ENCODE measurements at places on chromosomes 1 and 21.

- DNase-seq = no peak
Observed at GRCh38 chr1:168550971-168551370, 7.2 kb upstream of the XCL2 start.

DNA sequence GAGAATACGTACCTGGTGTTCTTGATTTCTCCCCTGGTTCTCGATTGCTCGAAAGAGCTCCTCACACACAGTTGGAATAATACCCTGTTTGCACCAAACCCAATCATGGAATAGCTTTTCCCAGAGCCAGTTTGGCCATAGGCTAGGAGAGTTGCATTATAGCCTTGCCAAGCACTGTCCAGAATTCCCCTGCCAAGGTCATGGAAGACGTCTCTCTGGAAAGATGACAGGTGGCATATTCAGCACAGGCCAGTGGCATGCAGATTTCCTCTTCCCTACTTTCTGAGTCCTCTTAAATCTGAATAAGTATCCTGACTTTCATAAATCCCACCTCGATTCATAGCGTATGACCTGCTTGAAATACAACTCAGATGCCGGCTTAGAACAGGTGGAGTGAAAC lies 96.5 kb downstream of the SCCPDH start:
- DNase-seq = no peak

DNA sequence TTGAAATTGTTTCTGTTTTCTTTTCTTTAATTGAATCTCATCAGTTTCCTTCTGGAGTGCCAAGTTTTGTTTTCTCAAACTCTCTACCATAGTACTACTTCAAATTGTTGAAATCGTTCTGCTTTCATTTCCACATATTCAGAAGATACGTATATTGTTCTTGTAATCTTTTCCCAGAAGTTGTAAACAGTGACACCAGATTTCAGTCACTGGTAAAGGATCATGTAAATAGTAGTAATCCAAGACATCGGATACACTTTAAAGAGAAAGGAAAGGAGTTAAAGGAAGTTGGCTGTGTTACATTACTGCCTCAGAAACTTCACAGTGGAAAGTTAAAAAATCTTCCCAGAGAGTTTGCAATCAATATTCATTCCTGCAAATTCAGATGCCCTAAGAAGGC lies 67.5 kb downstream of the RGL1 start:
- no peak for DNase-seq

- DNase-seq = no peak
Observed at GRCh38 chr21:43827015-43827611, 37.7 kb downstream of the RRP1 start.

DNA sequence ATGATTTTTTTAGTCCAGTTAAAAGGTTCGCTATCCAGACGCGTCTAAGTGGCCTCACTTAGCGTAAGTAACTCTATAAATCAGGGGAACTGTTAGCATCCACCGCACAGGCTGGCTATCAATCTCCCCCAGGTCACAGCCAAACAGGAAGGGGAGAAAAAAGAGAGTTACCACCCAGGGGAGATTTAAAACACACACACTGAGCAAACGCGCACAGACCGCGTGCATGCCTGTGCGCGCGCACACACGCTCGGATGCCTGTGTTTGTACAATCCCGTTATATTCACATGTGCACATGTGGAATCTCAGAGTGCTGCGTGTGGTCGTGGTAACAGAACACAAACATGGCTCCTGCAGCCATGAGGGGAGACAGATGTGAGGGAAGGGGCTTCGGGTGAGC lies 125.4 kb downstream of the CASZ1 start:
- no peak for DNase-seq

DNA sequence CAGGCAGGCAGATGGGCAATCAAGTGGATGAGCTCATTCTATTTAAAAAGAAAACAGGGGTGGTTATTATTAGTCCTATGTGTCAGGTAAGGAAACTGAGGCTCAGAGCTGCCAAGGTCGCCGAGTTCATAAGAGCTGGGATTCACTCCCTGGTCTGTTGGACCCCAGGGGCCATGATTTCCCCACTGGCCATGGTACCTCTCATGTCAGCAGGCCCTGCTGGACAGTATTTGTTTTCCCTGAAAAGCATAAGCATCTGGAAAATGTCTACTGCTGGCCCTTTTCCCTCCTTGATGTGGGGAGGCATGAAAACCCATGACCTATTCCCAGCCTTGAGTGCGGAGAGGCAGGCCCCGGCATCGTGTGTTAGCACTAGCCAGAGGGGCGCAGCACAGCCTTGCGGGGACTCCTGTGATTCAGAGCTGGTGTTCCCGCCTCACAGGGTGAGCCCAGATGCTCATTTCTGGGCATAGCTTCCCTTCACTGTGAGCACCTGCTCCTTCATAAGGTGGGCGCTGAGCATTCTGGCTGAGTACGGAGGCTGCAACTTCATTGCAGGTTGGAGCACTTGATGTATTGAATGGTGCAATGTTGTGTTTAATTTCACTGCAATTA lies 617.5 kb downstream of the PTPRU start:
- no peak for DNase-seq

DNA sequence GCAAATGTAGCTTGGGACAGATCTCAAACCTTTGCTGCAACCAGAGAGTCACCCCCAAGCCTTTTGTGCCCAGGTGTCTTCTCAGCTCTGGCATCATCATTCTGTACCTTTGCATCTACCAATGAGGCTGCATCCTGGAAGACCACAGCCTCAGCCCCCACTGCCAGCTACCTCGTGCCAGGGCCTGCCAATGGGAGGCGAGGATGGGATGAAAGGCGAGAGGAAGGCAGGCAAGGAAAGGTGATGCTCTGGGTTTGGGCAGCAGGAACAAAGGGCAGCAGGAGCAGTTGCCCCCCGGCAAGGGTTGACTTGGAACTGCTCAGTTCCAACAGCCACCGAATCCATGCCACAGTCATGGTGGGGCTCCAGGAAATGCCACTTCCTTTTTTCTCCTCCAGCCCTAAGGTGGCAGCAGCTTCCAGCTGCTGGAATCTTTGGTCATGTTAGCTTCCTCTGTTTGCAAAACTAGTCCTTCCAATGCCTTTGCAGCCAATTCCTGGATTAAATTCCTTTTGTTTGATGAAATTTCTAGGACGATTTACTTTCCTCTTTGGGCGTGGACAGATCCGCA lies 651.6 kb downstream of the NPHP4 start:
- no peak for DNase-seq

DNA sequence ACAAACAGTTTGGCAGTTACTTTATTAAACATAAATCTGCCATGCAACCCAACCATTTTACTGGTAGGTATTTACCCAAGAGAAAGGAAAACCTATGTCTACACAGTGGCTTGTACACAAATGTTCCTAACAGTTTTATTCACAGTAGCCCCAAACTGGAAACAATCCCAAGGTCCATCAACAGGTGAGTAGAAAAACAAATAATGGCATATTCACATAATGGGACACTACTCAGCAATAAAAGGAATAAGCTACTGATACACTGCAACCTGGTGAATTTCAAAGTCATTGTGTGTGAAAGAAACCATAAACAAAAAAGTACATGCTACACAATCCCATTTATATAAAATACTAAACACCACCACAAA lies 12.7 kb downstream of the KYAT3 start:
- no peak for DNase-seq

DNA sequence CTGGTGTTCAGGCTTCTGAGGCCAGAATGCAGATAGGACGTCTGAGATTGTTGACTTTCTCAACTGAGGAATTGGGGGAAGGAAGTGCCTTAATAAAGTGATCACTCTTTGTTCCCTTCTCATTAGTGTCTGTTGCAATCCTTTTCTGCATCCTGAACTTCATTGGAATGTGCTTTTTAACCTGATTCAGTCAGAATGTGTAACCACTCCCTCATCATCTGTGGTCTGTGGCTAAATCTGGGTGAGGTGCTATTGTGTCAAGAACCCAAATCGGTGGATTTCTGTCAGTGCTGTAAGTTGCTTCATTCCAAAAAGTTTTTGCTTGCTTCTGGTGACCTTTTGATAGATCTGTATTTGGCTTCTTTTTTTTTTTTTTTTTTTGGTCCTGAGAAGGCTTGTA lies 38.2 kb downstream of the ARID1A start:
- no peak for DNase-seq

- no peak for DNase-seq
Observed at GRCh38 chr1:225114354-225114990, 185.0 kb downstream of the DNAH14 start.

GRCh38 chr1:26522073-26522472 lies 7.5 kb upstream of the RPS6KA1 start:
- no peak for DNase-seq

- peak; percentile 80 for DNase-seq
Observed at GRCh38 chr1:182601416-182601786, 2.8 kb downstream of the RGS16 start.

GRCh38 chr1:119204197-119204960 lies 63.9 kb upstream of the WARS2 start:
- DNase-seq = no peak

DNA sequence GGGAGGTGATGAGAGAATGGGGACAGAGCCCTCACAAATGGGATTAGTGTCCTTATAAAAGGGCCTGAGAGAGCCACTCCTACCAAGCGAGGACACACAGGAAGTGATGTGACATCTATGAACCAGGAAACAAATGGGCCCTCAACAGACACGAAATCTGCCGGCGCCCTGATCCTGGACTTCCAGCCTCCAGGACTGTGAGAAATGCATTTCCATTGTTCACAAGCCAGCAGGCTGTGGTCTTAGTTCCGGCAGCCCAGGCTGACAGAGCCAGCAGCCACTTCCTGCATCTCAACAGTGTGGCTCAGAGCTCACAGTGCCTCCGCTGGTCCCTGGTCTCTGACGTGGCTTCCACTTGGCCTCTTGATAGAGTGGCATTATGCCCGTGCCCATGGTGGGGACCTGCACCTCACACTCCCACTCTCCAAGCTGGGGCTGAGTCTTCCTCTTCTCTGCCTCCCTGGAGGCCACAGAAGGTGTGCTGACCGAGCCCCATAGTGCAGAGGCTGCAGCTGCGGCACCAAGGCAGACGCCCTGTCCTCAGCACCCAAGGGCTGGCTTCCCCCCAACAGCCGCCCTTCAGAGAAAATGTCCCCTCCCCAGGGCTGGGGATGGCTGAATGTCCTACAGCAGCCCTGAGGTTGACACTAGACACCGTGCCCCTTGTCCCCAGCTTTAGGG lies 44.9 kb downstream of the ACOT7 start:
- peak; percentile 59 for DNase-seq

DNA sequence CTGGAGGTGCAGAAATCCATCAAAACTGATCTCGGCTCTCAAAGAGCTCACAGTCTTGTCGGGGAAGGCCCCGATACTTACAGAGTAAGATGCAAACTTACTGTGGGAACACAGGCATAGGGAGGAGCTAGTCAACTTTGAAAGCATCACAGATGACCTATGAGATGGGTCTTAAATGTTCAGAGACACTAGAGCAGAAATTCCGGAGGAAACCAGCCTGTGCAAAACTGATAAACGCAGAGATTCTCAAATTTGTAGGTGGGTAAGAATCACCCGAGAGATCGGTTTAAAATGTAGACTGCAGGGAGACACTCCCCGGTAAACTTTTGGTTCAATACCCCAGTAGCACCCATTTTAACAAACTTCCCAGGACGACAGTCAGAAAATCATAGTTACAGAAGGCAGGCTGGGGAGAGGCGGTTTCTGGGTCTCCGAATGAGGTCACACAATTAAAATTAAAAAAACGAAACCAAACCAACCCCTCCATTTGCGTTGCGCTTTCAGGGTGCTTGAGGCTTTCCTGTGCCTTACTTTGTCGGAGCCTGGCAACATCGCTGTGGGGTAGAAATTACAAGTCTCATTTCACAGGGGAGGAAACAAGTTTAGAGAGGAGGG lies 755 bp upstream of the THRAP3 start:
- peak; percentile 63 for DNase-seq

- peak; percentile 90 for DNase-seq
Observed at GRCh38 chr1:184161071-184161698, 109.7 kb downstream of the TSEN15 start.

GRCh38 chr1:229007701-229008100 lies 263.2 kb upstream of the RAB4A start:
- DNase-seq = no peak

GRCh38 chr1:6251681-6252373 lies 7.8 kb downstream of the HES3 start:
- no peak for DNase-seq

GRCh38 chr1:68047659-68048026 lies 2.8 kb downstream of the DIRAS3 start:
- no peak for DNase-seq

DNA sequence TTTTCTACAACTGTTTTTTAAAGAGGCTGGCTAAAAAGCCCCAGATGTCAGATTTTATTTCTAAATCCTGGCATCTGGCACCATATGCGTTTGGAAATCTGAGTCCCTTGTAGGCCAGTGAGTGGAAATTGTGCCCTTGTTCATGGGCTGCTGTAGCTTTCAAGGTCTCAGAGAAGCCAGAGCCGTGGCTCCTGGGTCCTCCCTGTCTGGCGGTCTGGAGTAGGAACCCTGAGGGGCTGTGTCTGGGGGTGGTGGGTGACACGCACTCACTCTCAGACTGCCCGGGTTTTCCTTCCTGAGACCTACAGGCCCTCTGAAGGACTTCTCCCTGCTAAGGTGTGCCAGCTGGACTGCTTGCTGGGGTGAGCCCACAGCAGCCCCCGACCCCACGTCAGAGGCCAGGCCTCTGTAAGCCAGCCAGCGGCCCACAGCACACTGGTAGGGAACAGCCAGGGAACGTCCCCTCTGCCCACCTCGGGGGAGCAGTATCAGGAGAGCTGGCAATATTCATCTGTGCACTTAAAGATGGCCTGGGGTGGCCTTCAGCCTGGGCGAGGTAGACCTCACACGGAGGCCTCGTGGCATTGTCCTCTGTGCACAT lies 151.5 kb downstream of the PEX14 start:
- no peak for DNase-seq

GRCh38 chr1:68046423-68046822 lies 4.0 kb downstream of the DIRAS3 start:
- no peak for DNase-seq

DNA sequence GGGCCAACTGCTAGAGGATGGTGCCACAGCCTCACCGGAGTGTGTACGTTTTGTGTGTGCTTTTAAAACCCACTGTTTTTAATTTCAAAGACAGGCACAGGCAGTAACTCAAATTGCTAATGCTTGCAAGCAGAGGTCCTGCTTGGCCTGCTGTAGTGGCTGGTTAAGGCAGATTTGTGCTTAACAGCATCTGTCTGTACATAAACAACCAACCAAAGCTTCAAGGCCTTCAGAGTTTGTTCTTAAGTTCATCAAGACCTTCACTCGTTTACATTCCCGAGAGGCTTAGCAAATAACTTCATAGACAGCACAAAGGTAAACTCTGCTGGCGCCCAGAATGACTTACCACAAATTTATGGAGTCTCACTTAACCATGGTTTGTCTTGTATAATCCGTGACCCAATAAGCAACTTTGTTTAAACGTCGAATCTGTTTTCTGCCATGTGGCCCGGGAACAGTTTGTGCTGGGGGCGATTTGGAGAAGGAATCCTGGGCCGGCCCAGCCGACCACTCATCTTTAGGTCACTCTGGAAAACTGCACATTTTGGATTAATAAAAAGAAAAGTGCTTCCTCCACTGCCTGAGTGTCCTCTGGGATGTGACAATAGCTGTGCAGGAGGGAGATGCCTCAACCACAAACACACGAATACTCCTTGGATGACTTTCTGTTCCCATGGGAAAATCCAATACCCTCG lies 58.1 kb downstream of the CAPZB start:
- DNase-seq = no peak
